ENCODE measurements at places on chromosomes 5 and 9. TPM values are rescaled to one million over a fixed set of nuclear protein-coding genes. Genes with fewer than 3 reads are reported as not detected.

The ZDHHC12 gene
- polyA plus RNA-seq = 47.0 TPM

The LTC4S gene
- polyA plus RNA-seq = 1.5 TPM

The ADAMTS13 gene
- 4.9 TPM for polyA plus RNA-seq

The PCDHGB1 gene
- 0.09 TPM for polyA plus RNA-seq

The COL23A1 gene
- polyA plus RNA-seq = not detected

The PCDHGB4 gene
- 0.06 TPM for polyA plus RNA-seq

The N4BP3 gene
- polyA plus RNA-seq = 18.3 TPM

The MRPL22 gene
- 18.8 TPM for polyA plus RNA-seq

The TEX48 gene
- polyA plus RNA-seq = not detected

The TCF7 gene
- polyA plus RNA-seq = 16.4 TPM

The CAMK2A gene
- polyA plus RNA-seq = not detected

The SPATA31A5 gene
- not detected for polyA plus RNA-seq

The UBE2QL1 gene
- 0.32 TPM for polyA plus RNA-seq

The PRRX2 gene
- not detected for polyA plus RNA-seq

The SPINK5 gene
- not detected for polyA plus RNA-seq

The B4GALT1 gene
- polyA plus RNA-seq = 49.2 TPM

The CREB3 gene
- 14.2 TPM for polyA plus RNA-seq

The ELOVL7 gene
- 0.36 TPM for polyA plus RNA-seq

The SLC34A1 gene
- 0.06 TPM for polyA plus RNA-seq

The BRINP1 gene
- not detected for polyA plus RNA-seq

The FOXD4 gene
- 0.07 TPM for polyA plus RNA-seq

The CDC25C gene
- not detected for polyA plus RNA-seq

The ADRB2 gene
- polyA plus RNA-seq = 2.6 TPM

The SPATA9 gene
- not detected for polyA plus RNA-seq

The CDH10 gene
- not detected for polyA plus RNA-seq

The ISCA1 gene
- polyA plus RNA-seq = 40.7 TPM

The CREBRF gene
- 29.7 TPM for polyA plus RNA-seq

The LCNL1 gene
- not detected for polyA plus RNA-seq

The HRH2 gene
- 0.46 TPM for polyA plus RNA-seq

The PCDHGB6 gene
- 0.22 TPM for polyA plus RNA-seq

The SERF1B gene
- polyA plus RNA-seq = 26.8 TPM

The PCDHA12 gene
- not detected for polyA plus RNA-seq

The FAM221B gene
- not detected for polyA plus RNA-seq

The ACTBL2 gene
- not detected for polyA plus RNA-seq

The FBP2 gene
- not detected for polyA plus RNA-seq

The SLC1A3 gene
- polyA plus RNA-seq = not detected

The DOCK2 gene
- 112 TPM for polyA plus RNA-seq

The SLC6A7 gene
- not detected for polyA plus RNA-seq

The ZNF608 gene
- 18.8 TPM for polyA plus RNA-seq

The SHISAL2B gene
- not detected for polyA plus RNA-seq

The TMC1 gene
- not detected for polyA plus RNA-seq

The SURF1 gene
- 46.7 TPM for polyA plus RNA-seq

The SPAG8 gene
- polyA plus RNA-seq = 1.6 TPM

The AGXT2 gene
- not detected for polyA plus RNA-seq

The PRXL2C gene
- 10.9 TPM for polyA plus RNA-seq

The PCDHGA2 gene
- polyA plus RNA-seq = 0.09 TPM

The ANXA2R gene
- 50.4 TPM for polyA plus RNA-seq

The PCDHGB2 gene
- polyA plus RNA-seq = 0.66 TPM

The ZNF454 gene
- not detected for polyA plus RNA-seq

The OCLN gene
- polyA plus RNA-seq = 5.6 TPM

The PPP2R2B gene
- polyA plus RNA-seq = 0.06 TPM

The BARX1 gene
- not detected for polyA plus RNA-seq

The HAPLN1 gene
- polyA plus RNA-seq = not detected

The HAND1 gene
- polyA plus RNA-seq = not detected

The SEMA6A gene
- polyA plus RNA-seq = not detected

The HCN1 gene
- polyA plus RNA-seq = not detected

The RNF180 gene
- polyA plus RNA-seq = not detected

The OXCT1 gene
- polyA plus RNA-seq = 11.0 TPM
